ENCODE measurements at places on chromosomes 2 and 18. TPM values are rescaled to one million over a fixed set of nuclear protein-coding genes. Genes with fewer than 3 reads are reported as not detected.
A peak's percentile ranks its signal among the peaks of the same experiment; 100 is the strongest.

Gene CD207
- not detected for total RNA-seq

Gene GALNT1
- total RNA-seq, result 124 TPM

DNA sequence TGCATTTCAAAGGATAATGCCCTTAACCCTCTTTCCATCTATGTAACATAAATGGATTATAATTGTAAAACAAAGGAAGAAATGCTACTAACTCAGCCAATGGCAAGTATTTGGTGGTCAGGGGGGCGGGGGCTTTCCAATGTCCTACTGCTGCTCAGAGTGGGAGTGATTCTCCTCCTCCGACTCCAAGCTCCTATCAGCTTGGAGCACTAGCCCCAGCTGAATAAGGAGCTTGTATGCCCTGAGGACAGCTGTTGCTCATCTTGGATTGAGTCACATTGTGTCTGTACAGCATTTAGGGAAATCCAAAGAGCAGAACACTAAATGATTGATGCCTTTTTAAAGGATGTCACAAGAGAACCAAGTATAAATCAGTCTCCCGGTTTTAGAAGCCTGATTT lies 105.6 kb upstream of the ZNF521 start:
- DNase-seq, result no peak

DNA sequence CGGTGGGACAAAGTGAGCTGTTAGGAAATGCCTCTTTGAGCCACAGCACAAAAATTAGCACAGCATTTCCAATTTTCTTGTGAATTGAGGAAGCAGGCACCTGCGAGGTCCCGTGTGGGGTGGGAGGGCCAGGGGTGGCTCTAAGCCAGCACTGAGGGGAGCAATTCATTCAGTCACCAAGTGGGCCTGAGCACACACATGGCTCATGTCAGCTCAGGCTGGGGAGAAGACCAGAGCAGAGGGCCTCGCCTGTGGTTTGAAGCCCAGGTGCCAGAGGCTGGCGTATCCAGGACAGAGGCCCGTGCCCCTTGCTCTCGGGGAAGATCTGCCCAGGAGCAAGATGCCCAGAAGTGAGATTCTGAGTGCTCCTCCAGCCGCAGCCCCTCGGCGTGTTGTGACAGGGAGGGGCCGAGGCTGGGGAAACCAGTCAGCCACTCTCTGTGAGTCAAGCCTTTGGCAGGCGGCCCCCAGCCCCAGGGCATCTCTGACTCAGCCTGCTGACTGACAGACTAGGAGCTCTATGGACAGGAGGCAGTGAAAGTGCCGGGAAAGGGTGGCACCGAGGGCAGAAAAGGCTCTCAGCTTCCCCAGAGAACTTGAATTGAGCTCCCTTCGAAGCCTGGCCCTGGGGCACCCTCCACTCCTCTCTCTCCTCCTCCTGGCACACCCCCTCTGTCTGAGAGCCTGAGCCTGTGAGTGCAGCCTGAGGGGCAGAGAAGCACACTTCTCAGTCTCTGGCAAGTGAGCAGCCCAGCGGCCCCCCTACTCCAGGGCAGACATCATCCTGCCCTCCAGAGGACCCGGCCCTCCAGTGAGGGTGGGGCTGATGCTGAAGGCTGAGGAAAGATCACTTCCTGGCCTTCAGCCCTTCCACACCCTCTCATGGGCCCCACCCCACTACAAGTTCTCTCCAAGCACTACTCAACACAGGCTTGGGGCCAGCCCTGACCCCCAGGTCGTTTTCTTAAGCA lies 32.3 kb downstream of the CYP26B1 start:
- DNase-seq, result peak; percentile 81

DNA sequence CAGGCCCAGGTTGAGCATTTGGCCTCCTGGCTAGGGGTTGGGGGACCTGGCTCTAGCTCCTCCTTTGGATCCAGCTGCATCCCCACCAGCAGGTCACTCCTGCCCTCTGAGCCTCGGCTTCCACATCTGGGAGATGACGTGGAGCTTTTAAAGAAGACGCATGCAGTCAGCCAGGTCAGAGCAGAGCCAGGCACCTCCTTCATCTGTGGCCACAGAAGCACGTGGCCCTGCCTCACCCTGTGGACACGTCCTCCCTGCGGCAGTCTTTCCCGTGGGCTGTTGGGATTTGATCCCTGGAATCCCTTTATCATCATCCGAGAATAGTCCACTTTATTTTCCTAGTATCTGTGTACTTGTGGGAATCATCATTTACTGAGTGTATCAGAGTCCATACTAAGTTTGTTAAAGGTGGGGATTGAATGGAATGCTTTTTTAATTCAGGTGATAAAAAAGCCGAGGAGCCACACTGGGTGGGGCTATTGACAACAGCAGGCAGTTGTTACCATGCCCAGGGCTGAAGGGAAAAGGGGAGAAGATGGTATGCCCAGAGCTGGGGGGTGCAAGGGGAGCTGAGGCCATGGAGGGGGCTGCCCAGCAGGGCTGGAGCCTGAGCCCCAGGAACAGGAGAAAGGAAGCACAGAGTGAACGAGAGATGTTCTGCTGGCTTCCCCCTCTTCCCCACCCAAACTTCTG lies 170.1 kb downstream of the LAMA1 start:
- DNase-seq, result no peak
